ENCODE measurements at places on chromosomes 2 and 18.
A peak's percentile ranks its signal among the peaks of the same experiment; 100 is the strongest.

DNA sequence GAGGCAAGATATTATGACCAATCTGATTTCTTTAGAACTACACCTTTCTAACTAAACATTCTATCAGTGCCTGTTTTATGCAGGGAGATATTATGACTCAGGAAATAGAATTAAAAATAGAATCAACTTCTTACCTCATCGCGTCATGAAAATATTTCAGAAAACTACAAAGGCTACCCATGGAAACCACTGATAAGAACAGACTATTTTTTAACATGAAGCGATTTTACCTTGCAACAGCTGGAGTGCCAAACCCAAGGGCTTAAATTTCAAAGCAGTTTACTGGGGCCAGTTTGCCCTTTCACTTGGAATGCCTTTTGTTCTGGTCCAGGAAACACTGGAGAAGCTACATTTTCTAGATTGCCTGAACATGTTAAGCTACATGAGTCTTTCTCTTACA lies 304.8 kb upstream of the CCDC68 start:
- no peak for DNase-seq

DNA sequence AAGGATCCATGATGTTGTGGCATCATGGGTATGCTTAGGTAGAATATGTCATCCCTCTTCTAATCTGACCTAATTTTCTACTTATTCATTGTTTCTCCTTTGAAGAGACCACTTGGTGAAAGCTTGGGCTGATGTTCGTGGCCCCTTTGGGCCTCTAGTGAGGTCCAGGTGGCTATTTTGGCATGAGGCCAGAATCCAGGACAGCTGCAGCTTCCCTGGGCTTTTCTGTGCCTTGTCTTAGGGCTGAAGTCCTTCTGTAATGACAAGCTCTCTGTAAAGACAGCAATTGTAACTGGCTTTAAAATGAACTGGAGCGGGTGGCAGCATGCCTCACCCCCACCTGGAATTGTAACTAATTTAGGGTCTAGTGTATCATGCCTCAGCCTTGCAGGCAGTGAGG lies 15.6 kb upstream of the MC2R start:
- no peak for DNase-seq

GRCh38 chr18:74200780-74201179 lies 52.5 kb downstream of the TIMM21 start:
- DNase-seq: no peak

DNA sequence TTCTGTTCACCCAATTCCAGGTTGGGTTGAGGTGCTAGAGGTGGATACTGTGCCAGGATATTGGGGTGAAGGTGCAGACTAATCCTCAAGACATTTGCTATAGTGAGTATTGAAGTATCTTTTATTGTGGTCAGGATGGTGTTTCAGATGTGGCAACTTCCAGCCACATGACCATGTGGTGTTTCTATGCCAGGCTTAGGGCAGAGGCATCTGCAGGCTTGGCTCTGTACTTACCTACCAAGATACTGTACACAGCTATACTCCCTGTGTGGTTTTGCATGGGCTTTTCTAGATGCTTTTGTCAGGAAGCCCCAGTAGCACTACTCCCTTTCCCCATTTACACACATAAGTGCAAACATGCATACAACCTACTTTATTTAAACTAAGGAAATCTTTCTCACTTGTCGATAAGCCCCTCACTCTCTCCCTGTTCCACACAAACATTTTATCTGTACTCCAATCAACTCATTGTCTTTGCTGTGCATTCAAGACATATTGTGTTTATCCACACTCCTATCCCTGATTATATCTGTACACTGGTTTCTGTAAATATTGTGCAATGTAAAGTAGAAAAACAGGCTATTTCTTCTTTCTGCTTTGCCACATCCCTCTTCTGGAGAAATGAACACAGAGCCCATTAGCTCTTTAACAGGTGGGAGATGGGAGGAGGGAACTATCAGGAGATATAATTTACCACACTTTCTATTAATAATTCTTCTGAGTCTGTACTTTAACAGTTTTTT lies 12.3 kb downstream of the ARL6IP6 start:
- no peak for DNase-seq

DNA sequence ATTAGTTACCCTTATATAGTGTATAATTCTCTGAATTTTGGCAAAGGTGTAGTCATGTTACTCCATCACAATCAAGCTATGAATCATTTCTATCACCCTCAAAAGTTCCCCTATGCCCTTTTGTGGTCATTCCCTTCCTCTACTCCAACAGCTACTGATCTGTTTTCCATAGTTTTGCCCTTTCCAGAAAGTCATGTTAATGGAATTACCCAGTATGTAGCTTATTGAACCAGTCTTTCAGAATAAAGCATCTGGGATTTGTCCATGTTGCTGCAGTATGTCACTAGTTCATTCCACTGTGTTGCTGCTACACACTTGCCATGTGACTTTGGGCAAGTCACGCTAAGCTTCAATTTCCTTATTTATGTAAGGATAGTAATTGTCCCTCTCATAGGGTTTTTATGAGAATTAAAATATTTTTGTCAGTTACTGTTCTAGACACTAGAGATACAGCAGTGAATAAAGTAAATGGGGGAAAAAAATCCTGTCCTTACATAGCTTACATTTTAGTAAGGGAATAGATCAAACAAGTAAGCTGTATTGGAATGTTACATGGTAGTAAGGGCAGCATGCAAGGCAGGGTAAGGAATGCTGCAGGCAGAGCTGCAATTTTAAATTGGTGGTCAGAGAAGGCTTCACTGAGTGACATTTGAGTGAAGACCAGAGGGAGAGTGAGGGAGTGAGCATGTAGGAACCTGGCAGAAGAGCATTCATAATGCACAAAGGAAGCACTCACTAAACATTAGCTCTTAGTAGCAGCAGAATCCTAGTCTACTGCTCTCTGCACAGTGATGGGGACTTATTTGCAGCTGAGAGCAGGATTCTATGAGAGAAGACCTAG lies 80.3 kb upstream of the TSPYL6 start:
- DNase-seq: no peak

- DNase-seq: no peak
Measured at GRCh38 chr2:26530696-26531095, 52.8 kb upstream of the OTOF start.

DNA sequence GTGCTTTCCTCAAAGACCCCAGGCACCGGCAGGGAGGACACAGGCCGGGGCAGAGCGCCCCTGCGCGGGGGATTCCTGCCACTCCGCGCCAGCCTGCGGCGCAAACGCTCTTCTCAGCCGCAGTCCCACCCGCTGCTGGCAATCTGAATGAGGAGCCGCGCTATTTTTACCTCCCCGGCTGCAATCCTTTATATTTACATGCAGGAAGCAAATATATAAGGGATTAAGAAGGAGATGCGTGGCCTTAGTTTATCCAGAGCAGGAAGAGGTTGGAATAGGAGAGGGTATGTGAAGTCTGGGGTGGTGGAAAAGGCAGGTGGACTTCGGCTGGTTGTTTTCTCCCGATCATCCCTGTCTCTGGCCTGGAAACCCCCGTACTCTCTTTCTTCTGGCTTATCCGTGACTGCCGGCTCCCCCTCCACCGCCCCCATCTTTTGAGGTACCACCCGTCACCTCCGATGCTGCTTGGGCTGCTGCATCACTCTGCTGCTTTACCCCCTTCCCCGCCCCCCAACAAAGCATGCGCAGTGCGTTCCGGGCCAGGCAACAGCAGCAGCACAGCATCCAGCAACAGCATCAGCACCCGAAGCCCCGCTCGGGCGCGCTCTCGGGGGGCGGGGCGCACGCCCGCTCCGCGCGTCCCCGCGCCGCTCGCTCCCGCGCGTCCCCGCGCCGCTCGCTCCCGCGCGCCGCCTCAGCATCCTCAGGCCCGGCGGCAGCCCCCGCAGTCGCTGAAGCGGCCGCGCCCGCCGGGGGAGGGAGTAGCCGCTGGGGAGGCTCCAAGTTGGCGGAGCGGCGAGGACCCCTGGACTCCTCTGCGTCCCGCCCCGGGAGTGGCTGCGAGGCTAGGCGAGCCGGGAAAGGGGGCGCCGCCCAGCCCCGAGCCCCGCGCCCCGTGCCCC lies at the start of gene ADAM23:
Gene ADAM23 (plus strand): TSS at position 700 of the 902 bp plus-strand sequence. CDS start 335 bp downstream, outside the sequence.
- DNase-seq: peak; percentile 97

- DNase-seq: no peak
Measured at GRCh38 chr18:50654658-50655550, 95.0 kb downstream of the MAPK4 start.

- DNase-seq: no peak
Measured at GRCh38 chr2:216312441-216312840, 59.8 kb downstream of the MARCHF4 start.

DNA sequence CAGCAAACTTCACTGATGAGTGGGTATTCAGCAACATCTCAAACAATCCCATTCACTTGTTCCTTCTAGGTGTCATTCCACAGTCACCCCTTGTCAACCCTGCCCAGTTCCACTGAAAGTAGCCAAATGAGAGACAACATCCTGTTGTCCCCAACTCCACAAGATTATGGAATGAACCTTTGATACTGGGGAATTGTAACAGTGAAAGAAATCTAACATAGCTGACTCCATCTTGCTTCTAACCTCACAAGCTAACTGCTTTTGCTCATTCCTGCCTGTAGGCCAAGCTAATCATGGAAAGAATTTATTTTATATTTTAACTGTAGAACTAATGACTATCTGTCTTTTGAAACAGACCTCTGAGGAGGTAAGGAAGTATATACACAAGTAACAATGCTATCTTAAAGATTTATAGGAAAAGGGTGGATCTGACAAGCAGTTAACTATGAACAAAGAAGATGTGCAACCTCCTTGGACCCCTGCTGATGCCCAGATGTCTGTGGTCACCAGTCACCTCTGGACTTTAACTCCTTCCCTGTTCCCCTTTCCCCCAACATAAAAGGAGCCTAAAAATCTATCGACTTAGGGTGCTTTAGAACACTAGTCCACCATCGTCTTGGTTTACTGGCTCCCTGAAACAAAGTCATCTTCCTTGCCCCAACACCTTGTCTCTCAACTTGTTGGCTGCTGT lies 6.9 kb upstream of the ANXA4 start:
- no peak for DNase-seq

- DNase-seq: no peak
Measured at GRCh38 chr2:188984065-188984491, 9.9 kb downstream of the COL3A1 start.
